Activated CD4-positive, alpha-beta T cell treated with anti-CD3 and anti-CD28 coated beads, Interleukin-2, amount 50 U/mL, for 16 hours (primary cell): ENCODE measurements at places on chromosomes 6 and 20.
A peak's percentile ranks its signal among the peaks of the same experiment; 100 is the strongest.

- no peak for DNase-seq
These were observed 689.3 kb upstream of the FLRT3 start for GRCh38 chr20:15026759-15027158.

- no peak for DNase-seq
These were observed 1.0 kb downstream of the HELZ2 start for GRCh38 chr20:63572788-63573646.

GRCh38 chr6:109946979-109947378, 31.1 kb upstream of the GPR6 start:
- DNase-seq, result no peak

- DNase-seq, result peak; percentile 57
These were observed 149.2 kb downstream of the JARID2 start for GRCh38 chr6:15395087-15395486.

GRCh38 chr20:4972506-4973251, 28.6 kb downstream of the SLC23A2 start:
- no peak for DNase-seq

DNA sequence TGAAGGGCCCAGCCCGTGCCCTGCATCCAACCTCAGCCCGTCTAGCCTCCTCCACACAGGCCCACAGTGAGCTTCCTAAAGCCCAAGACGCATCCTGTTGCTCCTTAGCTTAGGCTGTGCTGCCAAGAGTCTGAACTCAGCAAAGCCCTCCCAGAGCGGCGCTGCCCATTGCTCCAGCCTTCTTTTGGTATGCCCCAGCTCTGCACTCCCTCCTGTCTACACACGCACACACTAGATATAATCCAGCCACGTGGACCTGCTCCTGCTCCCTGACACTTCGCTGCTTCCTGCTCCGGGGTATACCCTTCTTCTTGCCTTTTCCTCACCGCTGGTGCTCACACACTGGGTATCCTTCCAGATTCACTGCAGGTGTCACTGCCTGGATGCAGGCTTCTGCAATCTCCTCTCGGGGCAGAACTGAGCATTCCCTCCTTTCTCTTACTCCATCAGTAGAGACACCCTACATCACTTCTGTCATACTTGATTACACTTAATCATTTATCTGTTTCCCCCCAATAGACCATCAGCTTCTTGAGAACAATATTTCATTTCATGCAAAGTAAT, 23.8 kb downstream of the GABRR2 start:
- DNase-seq, result no peak

GRCh38 chr20:1569415-1569881, 11.9 kb upstream of the SIRPD start:
- no peak for DNase-seq

- DNase-seq, result no peak
These were observed 160.2 kb downstream of the MRPL14 start for GRCh38 chr6:43966853-43967718.

GRCh38 chr6:32113386-32114352, 4.5 kb upstream of the TNXB start:
- DNase-seq, result no peak

DNA sequence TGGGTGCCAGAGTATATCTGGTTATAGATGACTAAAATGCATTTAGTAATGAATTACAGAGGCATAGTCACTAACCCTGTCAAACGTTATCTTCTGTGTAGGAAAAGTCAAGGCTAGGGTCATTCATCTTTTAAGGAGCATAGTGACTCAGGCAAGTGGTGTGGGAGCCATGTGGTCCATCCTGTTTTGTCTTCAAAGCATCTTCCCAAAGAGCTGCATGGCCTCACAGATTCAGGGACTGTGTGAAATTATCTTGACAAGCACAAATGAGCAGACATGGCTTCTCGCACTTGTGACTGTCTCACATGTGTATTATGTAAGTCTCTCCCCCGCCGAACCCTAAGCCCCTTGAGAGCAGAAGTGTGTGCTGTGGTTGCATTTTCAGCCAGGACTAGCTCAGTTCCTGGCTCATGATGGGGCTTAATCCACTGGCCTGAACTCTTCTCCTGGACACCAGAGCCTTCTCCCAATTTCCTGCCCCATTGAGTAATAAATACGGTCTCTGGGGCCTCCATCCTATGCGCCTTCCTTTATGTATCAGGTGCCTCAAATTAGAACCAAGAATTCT, 769.1 kb downstream of the QKI start:
- no peak for DNase-seq

DNA sequence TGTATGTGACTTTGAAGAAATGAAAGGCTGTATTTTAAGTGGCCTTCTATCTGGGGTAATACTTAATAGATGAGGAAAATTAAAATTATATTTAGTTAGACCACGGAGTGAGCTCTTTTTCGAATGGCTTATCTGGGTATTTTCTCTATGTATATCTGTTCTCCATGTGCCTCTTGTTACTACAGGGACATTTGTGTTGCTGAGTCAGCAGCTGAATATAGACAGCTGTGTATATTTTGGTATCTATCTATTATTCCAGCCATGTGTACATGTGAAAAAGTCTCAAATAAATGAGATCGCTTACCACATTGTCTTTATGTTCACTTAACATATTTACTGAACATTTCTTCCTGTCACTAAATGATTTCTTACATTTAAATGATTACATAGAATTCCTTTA, 57.2 kb downstream of the TMEM200A start:
- no peak for DNase-seq

GRCh38 chr6:104466306-104466705, 393.4 kb downstream of the HACE1 start:
- DNase-seq, result no peak

- no peak for DNase-seq
These were observed 10.4 kb downstream of the TMEM14C start for GRCh38 chr6:10733151-10733715.
